ENCODE measurements at places on chromosomes 4 and X.

DNA sequence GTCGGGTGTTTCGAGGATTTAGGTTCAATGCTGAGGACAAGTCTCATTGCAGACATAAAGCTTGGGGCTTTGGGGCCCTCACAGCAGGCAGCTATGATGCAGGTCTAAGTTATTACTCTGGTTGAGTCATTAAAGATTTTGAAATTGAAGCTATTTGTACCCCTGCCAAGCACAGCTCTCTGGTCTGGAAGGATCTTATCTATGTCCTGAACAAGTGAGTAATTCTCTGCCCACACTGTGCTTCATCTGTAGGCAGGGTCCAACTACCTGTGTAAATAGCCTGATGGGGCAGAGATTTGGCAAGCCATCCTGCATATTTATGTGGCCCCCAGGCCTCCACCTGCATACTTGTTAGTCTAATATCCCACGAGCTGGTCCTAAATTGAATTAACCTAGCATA, 41.4 kb upstream of the MAGEA4 start:
- no peak for DNase-seq

DNA sequence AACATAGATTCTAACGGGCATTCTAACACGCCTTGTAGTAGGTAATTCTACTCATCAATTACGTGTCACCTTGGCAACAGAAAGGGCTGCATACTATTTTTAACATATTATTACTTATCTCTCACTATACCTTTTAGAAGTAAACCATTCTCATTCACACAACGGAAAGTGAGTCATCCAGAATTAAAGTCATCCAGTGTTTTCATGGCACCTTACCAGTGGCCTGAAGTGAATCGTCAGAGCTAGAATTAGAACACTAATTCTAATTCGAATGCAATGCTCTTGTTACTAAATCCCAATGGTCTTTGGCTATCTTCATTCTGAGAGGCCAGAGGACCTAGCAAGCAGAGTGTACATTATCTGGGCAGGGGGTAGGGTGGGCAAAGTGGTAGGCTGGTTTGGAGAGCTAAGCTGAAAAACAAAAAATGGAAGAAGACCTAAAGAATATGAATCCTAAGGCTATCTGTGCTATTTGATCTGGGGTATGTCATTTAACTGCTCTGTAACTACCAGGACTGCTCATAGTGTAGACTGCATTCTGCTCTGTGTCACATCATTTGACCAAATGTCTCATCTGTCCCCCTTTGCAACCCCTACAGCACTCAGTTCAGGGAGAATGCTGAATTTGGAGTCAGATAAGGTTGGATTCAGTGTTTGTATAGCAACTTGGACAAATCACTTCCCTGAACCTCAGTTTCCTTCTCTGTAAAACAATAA, 96.5 kb downstream of the HDAC8 start:
- no peak for DNase-seq

GRCh38 chrX:136781180-136781797, 557 bp upstream of the ARHGEF6 start:
- peak; percentile 46 for DNase-seq

GRCh38 chr4:42627885-42628646, 28.8 kb downstream of the ATP8A1 start:
- no peak for DNase-seq

DNA sequence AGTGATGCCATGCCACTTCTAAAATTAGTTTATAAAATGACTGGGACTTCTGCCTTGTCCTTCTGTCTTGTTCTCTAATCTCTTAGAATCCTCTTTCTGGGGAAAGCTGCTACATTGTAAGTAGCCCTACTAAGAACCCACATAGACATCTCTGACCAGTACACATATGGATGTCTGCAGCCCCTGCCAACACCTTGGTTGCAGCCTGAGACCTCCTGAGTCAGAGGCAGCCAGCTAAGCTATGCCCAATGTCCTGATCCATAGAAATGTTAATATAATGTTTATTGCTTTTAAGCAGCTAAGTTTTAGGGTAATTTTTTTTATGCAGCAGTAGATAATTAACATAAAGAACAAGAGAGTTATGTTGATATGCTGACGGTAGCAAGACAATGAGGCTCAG, 1029.5 kb upstream of the INTU start:
- DNase-seq = no peak

- no peak for DNase-seq
Observed at GRCh38 chrX:38614485-38614884, 53.1 kb downstream of the TSPAN7 start.

DNA sequence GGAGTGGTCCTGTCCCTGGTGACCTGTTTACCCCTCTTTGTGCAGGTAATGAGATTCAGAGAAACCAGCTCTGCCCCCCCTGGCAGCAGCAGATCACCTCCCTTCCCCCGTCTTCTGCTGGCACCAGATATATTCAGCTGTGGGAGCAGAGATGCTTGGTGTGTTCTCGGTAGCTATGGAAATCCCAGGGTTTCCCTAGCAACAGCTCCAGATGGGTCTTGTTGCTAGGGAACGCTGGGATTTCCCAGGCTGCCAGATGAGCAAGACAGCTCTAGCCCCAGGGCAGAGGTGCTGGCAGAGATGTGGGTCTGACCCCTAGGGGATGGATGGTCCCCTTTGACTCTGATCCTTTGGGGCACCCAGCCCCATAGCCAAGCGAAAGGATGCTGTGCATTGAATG, 20.2 kb downstream of the CETN2 start:
- no peak for DNase-seq

GRCh38 chr4:1502501-1502886, 96.3 kb upstream of the NKX1-1 start:
- no peak for DNase-seq

GRCh38 chr4:156942991-156943390, 28.6 kb downstream of the PDGFC start:
- no peak for DNase-seq

- DNase-seq = no peak
Observed at GRCh38 chr4:186345184-186345583, 79.2 kb downstream of the F11 start.

DNA sequence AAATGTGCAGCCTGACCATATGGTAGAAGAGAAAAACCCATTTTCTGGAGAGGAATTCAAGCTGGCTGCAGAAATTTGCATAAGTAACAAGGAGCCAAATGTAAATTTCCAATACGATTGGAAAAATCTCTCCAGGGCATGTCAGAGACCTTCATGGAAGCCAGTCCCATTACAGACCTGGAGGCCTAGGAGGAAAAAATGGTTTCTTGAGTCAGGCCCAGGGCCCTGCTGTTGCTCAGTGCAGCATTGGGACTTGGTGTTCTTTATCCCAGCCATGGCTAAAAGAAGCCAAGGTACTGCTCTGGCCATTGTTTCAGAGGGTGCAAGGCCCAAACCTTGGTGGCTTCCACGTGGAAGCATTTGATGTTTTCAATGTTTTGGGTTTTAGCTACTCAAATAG, 70.6 kb downstream of the MAGEC2 start:
- DNase-seq = no peak

GRCh38 chr4:129515356-129515755, 419.4 kb downstream of the C4orf33 start:
- no peak for DNase-seq

GRCh38 chrX:42686296-42686695, 91.7 kb downstream of the PPP1R2C start:
- DNase-seq = no peak

DNA sequence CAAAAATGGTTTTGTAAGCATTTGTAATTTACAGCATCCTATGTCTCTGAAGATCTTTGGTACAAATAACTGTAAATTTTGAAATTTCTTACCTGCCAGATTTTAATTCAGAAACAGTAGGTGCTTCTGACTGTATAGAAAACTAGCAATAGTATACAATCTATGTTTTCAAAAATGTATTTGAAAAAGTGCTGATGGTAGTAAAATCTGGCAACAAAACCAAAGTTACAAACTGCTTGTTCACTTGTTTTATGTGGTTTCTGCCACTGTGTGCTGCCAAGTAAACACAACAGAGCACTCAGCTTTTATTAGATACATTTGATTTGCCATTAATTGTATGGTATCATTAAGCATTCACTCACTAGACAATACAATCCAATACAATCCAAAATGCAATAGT, 206.1 kb downstream of the CPE start:
- no peak for DNase-seq

- DNase-seq = no peak
Observed at GRCh38 chr4:98411731-98412130, 150.5 kb downstream of the RAP1GDS1 start.

- no peak for DNase-seq
Observed at GRCh38 chr4:158605393-158605792, 66.3 kb downstream of the C4orf46 start.

GRCh38 chrX:7771788-7772438, 71.1 kb upstream of the VCX start:
- no peak for DNase-seq

GRCh38 chrX:149845385-149845784, 35.6 kb upstream of the MAGEA8 start:
- DNase-seq = no peak

- no peak for DNase-seq
Observed at GRCh38 chr4:13396161-13396560, 88.0 kb downstream of the RAB28 start.

- no peak for DNase-seq
Observed at GRCh38 chrX:148878371-148878770, 378.0 kb downstream of the AFF2 start.

- no peak for DNase-seq
Observed at GRCh38 chr4:143285696-143286437, 50.8 kb upstream of the GAB1 start.

- DNase-seq = peak; percentile 90
Observed at GRCh38 chrX:2521092-2521926, 20.5 kb upstream of the DHRSX start.

DNA sequence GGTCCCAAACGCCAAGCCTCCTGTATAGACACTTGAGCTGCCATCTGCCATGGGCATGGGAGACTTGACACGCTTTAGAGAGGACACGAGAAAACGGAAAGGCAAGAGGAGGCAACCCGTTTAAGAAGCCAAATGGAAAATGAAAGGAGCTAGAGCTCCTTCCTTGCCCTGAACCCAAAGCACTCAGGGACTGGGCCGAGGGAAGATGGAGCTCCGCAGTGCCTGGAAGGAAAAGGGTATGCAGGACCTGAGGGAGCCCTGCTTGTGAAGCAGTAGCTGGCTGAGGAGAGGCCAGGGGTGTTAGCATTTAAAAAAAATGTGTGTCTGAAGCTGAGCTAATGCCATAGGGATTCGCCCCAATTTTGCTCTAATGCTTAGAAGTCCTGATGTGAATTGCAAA, 15.1 kb downstream of the MCF2 start:
- DNase-seq = no peak

GRCh38 chr4:64306255-64306565, 103.0 kb downstream of the TECRL start:
- DNase-seq = no peak

DNA sequence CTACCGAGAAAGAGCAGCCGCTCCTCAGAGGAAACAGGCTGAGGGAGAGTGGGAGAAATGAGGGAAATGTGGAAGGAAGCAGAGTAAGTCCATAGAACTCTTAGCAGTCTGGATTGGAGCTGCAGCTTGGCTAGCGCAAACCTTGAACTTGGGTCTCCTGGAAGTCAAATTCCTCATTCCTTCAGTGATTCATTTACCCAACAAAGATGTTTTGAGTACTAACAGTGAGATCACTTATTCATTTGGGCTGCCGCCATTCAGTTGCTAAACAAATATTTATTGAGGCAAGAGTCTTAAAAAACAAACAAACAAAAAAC, 51.5 kb downstream of the SEL1L3 start:
- no peak for DNase-seq

- no peak for DNase-seq
Observed at GRCh38 chrX:1134976-1135375, 77.5 kb downstream of the CRLF2 start.

DNA sequence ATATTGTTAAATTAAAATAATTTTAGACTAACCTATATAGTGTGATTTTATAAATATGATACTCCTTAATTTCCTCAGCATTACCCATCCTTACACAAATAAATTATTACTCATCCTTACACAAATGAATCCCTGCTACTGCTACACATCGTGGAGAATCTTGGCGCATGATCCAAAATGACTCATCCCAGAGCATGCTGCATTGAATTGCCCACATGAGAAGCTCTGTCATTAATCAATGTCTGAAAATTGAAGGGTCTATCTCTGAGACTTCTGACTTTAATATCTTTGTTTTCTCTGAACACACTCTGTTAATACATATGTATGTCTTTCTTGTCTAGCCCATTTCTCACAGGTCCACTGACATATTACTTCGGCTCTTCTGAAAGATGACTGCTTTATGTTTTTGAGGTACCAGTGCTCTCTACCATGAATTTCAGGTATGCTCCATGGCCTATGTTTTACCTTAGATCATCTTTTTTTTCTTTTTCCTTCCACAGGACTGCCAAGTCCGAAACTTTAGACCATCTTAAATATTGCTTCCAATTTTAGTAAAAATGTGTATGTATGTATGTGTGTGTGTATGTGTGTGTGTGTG, 15.7 kb upstream of the DUSP21 start:
- no peak for DNase-seq

- DNase-seq = peak; percentile 28
Observed at GRCh38 chr4:174358829-174359228, 75.1 kb downstream of the CEP44 start.

DNA sequence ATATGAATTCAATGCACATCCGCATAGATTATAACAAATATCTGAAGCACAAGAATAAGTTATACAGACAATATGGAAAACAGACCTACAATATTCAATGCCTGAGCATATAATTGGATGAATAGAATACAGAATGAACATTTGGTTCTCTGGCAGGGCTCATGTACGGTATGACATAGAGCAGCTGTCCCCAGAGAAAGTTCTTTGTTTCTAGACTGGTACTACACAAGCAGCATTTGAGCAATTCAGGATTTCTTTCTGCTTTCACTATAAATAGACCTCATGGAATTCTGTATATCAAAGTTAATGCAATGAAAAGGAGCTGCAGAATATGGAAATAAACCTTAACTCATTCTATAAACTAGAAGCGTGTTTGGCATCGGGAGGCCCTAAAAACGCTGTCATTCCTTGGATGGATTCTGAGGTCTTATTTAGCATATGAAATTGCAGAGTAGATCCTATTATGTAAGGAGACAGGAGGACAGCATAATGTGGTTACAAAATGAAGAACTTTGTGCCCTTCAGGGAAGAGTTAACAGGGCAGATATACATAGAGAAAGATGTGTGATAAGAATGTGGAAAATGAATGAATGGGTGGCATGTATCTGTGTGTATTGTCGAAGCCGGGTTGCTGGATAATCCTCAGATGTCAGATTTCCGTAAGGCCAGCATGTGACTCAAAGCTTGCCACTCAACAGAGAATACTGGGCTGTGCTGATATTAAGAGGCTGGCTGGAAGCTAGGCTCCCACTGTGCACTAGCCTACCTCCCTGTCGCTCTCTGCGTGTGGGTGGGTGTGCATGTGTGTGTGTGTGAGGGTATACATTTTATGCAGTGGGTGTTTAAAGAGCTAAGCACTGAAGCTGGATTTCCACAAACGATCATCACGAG, 103.3 kb upstream of the SLC4A4 start:
- no peak for DNase-seq
